ENCODE measurements at places on chromosomes 5 and 9.

- DNase-seq: no peak
Observed at GRCh38 chr9:24051587-24051986, 225.5 kb upstream of the ELAVL2 start.

DNA sequence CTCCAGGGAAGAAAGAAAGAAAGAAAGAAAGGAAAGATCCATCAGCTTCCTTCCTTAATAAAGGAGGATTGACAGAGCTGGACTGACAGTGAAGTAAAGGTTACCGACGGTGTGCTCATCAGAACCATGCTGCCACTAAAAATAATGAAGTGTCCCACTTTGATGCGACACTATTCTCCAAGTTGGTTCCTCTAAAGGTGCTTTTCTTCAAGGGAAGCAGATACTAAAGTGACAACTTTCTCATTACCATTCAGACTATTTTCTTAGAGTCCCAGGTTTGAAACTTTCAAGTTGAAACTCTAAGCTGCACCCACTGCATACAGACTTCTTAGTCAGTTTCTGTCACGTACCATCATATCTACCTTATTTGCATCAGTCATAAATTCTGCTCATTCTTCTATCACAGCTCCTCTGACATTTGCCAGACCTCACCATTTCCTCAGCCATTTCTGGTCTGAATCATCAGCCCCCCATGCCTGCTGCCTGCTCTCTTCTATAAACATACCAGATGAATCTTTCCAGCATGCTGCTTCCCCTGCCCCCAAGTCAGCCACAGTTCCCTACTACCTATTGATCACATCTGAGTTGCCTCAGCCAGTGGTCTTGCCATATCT, 177.6 kb downstream of the DEPDC1B start:
- no peak for DNase-seq

- DNase-seq: no peak
Observed at GRCh38 chr5:175709276-175709781, 51.5 kb downstream of the HRH2 start.

DNA sequence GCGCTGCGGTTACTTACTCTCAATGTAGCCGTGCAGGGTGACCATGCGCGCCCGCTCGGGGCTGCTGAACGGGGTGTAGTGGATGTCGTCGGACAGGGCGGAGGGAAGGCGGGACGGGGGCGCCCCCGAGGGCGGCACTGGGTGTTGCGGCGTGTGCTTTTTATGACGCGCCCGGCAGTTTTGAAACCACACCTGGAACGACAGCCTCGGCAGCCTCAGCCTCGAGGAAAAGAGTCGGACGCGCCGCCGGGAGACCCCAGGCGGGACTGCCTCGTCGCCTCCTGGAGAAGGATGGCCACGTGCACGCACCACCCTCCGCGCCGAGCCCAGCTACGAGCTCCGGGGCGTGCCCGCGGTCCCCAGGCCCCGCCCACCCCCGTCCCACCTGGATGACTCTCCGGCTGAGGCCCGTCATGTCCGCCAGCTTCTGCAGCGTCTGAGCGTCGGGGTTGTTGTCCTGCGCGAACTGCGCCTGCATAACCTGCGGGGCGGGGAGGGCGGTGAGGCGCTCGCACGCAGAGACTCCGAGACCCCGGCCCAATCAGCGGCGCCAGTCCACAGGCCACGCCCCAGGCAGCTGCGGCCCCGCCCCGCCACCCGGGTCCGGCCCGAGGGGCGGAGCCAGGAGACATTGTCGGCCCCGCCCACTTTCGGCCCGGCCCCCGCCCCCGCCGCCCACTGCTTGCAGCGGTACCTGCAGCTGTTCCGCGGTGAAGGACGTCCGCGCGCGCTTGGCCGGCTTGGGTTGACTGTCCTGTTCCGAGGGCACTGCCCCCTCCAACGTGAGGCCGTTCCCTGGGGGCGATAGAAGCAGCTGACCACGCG, 15.0 kb downstream of the LHX6 start:
- DNase-seq: no peak

- DNase-seq: no peak
Observed at GRCh38 chr9:1591310-1591709, 423.8 kb upstream of the SMARCA2 start.

Data from left hindlimb (tissue), 1 donor.